GOT3 (cell line): ENCODE measurements at places on chromosomes 13 and 19.

- no peak for DNase-seq
Measured at GRCh38 chr19:2341244-2341751, 12.8 kb downstream of the SPPL2B start.

GRCh38 chr19:3547301-3547731 is 8.3 kb downstream of the TEKTIP1 start:
- no peak for DNase-seq

DNA sequence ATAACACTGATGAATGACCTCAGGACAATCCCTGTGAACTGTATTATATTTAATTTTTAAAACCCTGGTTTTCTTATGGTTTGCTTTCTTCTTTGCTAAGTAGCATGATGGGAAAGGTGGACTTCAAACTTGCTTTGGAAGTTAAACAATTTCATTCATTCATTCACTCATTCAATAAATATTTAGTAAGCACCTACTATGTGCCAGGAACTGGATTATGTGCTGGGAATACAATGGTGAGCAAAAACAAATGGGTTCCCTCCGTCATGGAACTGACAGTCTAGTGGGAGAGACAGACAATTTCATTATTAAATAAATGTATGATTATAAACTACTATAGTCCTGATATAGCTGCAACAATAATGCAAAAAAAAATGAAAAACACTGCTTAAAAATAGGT is 70.3 kb downstream of the USP12 start:
- DNase-seq, result no peak

DNA sequence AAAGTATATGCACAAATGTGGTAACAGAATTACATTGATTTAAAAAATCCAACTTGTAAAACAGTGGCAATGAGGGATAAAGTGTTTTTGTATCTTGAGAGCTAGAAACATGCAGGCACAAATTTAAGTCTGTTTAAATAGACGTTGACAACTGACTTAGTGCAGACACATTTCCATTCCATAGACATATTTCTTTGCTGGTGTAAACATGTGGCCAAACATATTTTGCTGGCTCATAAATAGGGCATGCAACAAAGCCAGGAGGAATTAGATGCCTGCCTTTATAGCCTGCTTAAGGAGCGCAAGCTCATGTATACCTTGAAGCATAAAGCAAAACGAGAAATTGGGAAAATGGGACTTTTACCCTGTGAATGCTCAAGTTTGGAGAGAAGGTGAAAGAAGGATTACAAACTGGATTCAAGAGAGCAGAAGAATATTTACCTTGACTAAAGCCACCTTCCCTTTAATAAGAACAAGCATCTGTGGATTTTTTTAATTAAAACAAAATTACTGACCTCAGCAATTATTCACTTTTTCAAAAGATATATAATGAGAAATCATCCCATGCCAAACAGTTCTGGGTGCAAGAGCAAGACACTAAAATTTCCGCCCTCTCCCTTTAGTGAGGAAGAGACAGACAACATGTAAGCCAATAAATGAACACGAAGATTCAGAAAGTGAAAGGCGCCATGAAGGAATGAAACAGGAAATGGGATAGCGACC is 71.0 kb downstream of the DCT start:
- no peak for DNase-seq

DNA sequence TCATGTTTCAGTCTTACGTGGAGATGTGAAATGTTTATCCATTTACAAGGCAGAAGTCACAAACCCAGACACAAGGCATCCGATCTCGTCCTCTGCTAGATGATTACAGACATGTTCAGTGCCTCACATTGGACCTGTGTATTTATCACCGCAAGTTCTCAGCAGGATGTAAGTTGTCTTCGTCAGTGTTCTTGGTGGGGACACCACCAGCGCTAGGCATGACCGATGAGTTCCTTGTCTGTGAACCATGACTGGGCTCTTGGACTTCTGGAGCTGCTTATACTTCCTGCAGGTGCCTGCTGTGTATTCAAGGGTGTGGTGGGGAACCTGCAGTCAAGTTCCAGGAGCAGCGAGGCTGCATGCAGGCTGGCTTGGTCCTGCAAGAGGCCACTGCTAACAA is 105.4 kb downstream of the URI1 start:
- no peak for DNase-seq

GRCh38 chr19:10510301-10510802 is 6.9 kb downstream of the S1PR5 start:
- no peak for DNase-seq

DNA sequence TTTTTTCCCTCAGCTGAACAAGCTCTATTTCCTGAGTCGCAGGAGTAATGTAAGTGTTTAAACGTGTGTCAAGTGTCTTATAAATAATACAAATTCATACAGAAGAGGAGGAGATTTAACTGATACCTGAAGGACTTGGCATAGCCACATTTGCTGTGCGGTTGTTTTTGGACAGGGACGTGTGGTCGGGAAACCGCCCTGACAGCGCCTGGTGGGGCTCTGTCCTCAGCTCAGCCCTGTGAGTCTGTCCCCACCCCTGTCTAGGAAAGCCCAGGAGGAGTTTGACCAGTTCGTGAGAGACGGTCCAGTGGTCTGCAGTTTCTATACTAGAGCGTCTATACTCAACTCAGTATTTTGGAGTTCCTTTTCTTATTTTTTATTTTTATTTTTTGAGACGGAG is 16.7 kb downstream of the ZIC2 start:
- DNase-seq, result no peak

GRCh38 chr13:23598369-23598768 is 28.2 kb downstream of the TNFRSF19 start:
- DNase-seq, result no peak

DNA sequence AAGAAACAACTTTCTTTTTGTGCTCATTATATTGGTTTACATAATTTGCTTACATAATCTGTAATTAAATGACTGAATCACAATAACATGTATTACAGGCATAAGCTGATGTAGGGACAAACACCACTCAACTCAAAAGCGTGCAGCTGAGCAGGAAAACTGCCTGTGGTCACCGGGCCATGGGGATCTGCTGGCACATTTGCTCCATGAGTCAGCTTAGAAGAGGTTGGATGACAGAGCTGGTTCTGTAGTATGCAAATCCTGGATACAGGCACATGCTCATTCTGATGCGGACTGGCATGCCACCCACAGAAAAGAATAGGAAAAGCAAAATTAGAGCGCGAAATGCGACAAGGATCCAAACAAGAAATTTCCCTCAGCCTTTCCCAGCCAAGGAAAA is 128.6 kb downstream of the USP12 start:
- peak; percentile 62 for DNase-seq

- no peak for DNase-seq
Measured at GRCh38 chr13:66138172-66138811, 1091.8 kb downstream of the PCDH9 start.

DNA sequence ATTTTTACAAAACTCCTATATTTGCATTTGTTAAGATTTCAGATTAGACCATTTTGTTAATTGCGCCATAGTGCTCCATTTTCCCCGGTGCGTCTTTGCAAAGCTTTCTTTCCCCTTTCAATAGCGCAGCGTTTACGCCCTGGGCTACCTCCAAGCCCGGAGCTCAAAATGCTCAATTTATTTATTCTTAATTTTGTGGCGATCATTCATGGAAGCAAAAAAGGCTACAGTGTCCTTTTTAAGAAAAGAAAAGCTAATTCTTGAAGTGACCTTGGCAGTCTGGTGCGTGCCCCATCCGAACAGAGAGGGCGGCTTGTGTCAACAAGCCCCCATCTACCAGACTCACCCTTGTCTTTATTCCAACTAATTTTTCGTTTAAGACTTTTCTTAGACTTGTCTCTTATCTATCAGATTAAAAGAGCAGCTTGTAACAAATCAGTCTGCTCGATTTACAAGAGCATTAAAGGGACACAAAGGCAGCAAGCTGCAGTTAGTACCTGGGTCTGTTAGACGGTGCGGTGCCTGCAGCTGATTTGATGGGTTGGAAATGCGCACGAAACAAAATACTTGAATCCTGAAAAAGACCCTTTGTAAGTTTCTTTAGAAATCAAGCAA is 30.1 kb downstream of the GSX1 start:
- DNase-seq, result no peak

GRCh38 chr13:45105895-45106294 is 14.4 kb upstream of the GTF2F2 start:
- no peak for DNase-seq

GRCh38 chr19:51131780-51132680 is 7.3 kb downstream of the SIGLEC9 start:
- DNase-seq, result no peak

DNA sequence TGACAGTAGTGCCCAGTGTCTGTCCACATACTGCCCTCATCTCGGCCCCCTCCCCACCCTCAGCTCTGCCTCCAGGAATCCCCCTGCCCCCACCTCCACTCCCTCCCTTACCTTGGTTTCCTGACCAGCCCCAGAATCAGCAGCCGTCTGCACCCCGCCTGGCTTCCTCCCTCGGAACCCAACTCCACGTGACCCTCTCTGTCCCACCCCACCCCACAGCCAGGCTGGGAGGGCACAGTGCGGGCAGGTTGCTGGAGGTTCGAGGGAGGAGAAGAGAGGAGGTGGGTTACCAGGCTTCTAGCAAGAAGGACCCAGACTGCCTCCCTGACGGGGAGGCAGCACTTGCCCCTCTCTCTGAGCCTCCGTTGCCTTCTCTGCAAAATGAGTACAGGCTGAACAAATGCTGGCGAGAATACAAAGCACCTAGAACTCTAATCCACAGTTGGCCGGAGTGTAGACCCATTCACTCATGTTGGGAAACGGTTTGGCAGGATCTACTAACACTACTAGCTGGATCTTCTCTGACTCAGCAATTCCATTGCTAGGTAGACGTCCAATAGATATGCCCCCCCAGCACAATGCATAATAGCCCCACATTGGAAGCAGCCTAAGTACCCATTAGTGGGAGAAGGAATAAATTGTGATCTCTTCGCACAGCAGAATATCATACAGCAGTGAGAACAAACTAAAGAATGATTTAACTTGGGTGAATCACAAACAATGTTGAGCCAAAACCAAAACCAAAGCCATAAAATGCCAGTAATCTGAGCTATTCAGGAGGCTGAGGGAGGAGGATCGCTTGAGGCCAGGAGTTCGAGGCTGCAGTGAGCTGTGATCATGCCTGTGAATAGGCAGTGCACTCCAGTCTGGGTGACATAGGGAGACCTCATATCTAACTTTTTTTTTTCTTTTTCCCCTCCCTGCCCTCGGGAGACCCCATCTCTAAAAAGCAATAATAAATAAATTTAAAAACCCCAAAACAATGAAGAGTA is at the start of gene RASAL3:
Gene RASAL3 (minus strand): TSS at position 151 of the 992 bp plus-strand sequence. CDS start 186 bp downstream, outside the sequence.
- DNase-seq, result no peak

GRCh38 chr19:24033963-24034342 is 53.0 kb upstream of the ZNF254 start:
- no peak for DNase-seq

DNA sequence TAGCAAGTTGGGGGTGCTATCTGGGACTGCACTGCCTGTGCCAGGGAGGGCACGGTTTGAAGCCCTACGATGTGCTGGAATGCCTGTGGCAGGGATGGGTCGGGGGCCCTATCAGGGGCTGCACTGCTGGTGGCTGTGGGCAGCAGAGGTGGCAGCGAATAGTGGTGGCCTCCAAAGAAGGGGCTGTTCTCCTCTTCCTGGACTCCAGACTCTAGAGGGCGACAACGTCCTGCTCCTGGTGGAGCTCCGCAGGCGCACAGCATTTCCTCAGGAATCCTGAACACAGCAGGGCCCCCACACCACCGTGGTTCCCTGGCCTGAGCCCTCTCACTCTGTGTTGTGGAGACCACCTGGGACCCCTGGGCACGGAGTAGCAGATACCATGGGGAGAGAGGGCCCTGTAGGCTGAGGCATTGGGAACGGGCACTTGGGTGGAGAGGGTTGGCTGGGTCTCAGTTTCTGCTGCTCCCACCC is 145.6 kb downstream of the TNFRSF19 start:
- DNase-seq, result no peak

DNA sequence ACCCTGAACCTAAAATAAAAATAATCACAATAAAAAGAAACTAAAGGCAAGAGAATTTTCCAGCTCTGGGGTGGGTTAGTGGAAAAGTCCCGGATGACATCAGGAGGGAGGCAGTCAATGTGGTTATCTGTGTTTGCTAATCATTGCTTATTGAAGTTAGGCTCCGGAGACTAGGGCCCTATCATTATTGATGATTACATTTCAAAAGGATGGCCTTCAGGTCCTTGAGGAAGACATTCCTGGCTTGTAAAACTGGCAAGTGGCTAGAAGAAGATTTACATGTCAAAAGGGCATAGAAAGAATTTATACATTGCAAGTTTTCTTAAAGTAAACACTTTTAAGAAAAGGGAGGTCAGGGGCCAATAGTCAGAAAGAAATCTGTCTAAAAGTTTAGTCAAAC is 123.4 kb downstream of the POSTN start:
- no peak for DNase-seq

- no peak for DNase-seq
Measured at GRCh38 chr13:114179087-114179658, at the start of gene CFAP97D2. Gene CFAP97D2, plus strand, starts transcription at chr13:114179257. Its CDS starts 74 bp downstream, at chr13:114179331.

DNA sequence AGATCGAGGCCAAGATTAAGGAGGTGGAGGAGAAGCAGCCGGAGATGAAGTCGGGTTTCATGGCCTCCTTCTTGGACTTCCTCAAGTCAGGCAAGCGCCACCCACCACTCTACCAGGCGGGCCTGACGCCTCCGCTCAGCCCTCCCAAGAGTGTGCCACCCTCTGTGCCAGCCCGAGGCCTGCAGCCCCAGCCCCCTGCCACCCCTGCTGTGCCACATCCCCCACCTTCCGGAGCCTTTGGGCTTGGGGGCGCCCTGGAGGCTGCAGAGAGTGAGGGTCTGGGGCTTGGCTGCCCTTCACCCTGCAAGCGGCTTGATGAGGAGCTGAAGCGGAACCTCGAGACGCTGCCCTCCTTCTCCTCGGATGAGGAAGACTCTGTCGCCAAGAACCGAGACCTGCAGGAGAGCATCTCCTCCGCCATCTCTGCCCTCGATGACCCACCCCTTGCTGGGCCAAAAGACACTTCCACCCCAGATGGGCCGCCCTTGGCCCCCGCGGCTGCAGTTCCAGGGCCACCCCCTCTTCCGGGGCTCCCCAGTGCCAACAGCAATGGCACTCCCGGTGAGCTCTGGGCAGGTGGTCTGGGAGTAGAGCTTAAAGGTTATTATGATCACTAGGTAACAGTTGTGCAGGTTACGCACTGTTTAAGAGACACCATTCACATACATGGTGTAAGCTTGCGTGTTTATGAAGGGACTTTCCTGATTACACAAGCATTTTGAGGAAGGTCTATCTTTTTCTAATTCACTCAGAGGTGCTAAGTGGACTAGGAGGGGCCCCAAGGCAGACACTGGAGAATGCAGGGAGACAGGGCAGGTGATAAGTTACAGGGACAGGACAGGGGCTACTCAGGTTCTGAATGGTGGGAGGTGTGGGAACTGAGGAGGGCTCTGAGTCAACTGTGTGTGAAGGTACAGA is 8.7 kb downstream of the PRR12 start:
- DNase-seq, result no peak

- DNase-seq, result no peak
Measured at GRCh38 chr19:45575216-45575615, 9.4 kb downstream of the OPA3 start.

GRCh38 chr19:2711172-2711874 is 8.8 kb upstream of the GNG7 start:
- DNase-seq, result no peak

- no peak for DNase-seq
Measured at GRCh38 chr19:51607920-51608562, 22.2 kb downstream of the SIGLEC5 start.
